Dorsolateral prefrontal cortex (tissue), 122 donors: ENCODE measurements at places on chromosomes 13 and 19.

GRCh38 chr19:954672-955494 is 29.0 kb downstream of the ARID3A start:
- no peak for DNase-seq

- no peak for DNase-seq
Observed at GRCh38 chr19:58229255-58229639, 533 bp downstream of the ZNF544 start.

DNA sequence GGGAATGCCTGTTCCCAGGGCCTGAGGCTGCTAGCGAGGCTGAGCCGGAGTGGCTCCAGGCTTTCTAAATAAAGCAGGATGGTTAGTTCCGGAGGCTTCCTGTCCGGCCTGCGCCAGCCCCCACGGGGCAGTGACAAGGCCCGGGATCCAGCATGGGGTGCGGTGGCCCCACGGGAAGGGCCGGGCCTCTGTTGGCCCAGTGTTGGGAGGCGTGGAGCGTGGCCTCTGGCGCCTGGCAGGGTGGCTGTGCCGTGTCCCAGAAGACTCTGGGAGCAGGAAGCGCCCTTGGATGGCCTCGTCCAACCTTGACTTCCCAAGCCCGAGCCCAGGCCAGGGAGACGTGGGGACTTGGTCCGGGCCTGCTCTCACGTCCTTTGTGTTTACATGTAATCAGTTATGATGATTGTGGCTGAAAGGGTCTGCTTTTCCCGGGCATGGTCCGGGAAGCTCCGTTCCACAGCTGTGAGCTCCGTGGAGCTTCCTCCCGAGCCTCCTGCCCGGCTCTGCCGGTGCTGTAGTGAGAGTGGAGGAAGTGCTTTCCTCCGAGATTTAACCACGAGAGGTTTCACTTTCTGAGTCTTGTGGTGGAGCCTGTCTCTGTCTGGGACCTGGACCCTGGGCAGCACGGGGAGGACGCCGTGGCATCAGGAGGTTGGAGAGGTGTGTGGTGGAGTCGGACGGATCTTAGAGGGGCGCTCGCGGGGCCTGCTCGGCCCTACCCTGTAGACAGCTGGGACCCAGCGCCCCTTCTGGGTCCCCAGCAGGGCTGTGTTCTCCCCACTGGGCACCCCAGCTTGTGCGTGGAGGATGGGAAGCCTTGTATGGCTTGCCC is 4.6 kb downstream of the GNA11 start:
- DNase-seq: no peak

- DNase-seq: no peak
Observed at GRCh38 chr13:67390462-67391086, 160.4 kb upstream of the PCDH9 start.

- no peak for DNase-seq
Observed at GRCh38 chr19:10091370-10091687, 5.2 kb downstream of the SHFL start.

- no peak for DNase-seq
Observed at GRCh38 chr19:34259367-34260095, 5.2 kb downstream of the GARRE1 start.

GRCh38 chr13:71395053-71395452 is 472.0 kb downstream of the DACH1 start:
- DNase-seq: no peak

- DNase-seq: no peak
Observed at GRCh38 chr19:11882606-11883005, 5.0 kb upstream of the ZNF69 start.

DNA sequence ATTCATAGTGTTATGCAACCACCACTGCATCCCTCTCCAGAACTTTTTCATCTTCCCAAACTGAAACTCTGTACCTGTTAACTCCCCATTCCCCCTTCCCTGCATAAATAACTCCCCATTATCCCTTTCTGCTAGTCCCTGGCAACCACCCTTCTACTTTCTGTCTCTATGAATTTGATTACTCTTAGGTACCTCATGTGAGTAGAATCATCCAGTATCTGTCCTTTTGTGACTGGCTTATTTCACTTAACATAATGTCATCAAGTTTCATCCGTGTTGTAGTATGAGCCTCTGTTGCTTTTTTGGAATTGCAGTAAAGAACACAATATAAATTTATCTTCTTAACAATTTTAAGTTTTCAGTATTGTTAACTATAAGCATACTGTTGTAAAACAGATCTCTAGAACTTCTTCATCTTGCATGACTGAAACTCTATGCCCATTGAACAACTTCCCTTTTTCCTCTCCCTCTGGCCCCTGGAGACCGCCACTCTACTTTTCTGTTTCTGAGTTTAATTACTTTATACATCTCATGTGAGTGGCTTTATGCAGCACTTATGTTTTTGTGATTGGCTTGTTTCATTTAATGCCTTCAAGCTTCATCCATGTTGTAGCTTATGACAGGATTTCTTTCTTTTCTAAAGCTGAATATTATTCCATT is 87.3 kb upstream of the ABCC4 start:
- DNase-seq: no peak

DNA sequence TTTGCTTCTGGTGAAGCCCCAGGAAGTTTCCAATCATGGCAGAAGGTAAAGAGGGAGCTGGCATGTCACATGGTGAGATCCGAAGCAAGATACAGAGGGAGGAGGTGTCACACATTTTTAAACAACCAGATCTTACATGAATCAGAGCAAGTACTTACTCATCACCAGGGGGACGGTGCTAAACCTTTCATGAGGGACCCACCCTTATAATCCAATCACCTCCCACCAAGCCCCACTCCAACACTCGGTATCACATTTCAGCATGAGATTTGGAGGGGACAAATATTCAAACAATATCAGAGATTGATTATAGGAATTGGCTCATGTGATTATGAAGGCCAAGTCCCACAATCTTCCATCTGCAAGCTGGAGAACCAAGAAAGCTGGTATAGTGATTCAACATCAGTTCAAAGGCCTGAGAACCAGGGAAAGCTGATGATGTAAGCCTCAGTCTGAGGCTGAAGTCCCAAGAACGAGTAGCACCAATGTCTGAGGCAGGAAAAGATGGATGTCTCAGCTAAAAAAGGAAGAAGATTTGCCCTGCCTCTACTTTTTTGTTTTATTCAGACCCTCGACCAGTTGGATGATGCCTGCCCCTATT is 58.6 kb upstream of the WDFY2 start:
- no peak for DNase-seq

- DNase-seq: no peak
Observed at GRCh38 chr19:10235003-10235402, 3.9 kb upstream of the S1PR2 start.

- no peak for DNase-seq
Observed at GRCh38 chr13:20424949-20425348, 100.7 kb downstream of the CRYL1 start.

GRCh38 chr19:42148266-42148665 is 16.0 kb upstream of the POU2F2 start:
- no peak for DNase-seq

DNA sequence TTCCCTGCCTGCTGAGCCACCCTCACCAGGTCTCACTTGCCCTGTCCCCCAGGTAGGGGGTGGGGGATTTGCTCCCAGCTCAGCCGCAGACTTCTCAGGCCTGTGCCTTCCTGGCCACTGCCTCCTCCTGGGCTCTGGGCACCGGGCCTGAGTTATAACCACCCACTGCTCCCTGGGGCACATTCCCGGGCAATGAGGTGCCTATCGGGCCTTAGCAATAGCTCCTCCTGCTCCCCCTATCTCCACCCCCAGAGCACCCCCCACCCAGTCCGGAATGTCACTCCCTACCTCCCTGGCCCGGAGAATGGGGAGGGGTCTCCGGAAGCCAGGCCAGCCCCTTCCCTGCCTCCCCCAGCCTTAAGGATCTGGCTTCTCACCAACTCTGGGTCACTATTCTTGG is at the start of gene KLK5:
KLK5 (minus strand) TSS at position 129 of the 400 bp plus-strand sequence. CDS start 381 bp downstream, outside the sequence.
- DNase-seq: no peak

GRCh38 chr13:25288966-25289365 is 1.7 kb upstream of the MTMR6 start:
- no peak for DNase-seq

GRCh38 chr19:49677231-49677900 is at the start of gene PRMT1:
Gene PRMT1, plus strand, starts transcription at chr19:49677271. Its CDS starts 10 bp downstream, at chr19:49677281.
- peak; percentile 31 for DNase-seq

DNA sequence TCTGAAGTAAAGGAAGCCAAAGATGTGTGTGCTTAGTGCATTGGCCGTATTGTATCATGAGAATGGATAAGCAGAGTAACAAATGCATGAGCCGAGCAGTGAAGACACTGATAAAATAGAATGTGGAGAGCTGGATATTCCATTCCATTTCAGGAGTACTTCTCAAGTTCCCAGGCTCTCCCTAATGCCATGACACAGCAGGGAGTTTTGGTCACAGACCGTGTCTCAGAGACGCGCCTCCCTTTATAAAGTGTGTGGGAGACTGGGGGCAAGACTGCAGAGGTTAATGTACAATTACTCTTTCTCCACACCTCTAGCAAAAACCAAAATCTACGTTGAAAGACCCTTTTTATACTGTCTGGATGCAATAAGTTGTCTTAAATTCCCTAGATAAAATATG is 575.6 kb downstream of the EFNB2 start:
- DNase-seq: no peak

- no peak for DNase-seq
Observed at GRCh38 chr13:40505196-40505595, 161.2 kb downstream of the FOXO1 start.

GRCh38 chr13:36190771-36191170 is 23.6 kb downstream of the SOHLH2 start:
- DNase-seq: no peak

DNA sequence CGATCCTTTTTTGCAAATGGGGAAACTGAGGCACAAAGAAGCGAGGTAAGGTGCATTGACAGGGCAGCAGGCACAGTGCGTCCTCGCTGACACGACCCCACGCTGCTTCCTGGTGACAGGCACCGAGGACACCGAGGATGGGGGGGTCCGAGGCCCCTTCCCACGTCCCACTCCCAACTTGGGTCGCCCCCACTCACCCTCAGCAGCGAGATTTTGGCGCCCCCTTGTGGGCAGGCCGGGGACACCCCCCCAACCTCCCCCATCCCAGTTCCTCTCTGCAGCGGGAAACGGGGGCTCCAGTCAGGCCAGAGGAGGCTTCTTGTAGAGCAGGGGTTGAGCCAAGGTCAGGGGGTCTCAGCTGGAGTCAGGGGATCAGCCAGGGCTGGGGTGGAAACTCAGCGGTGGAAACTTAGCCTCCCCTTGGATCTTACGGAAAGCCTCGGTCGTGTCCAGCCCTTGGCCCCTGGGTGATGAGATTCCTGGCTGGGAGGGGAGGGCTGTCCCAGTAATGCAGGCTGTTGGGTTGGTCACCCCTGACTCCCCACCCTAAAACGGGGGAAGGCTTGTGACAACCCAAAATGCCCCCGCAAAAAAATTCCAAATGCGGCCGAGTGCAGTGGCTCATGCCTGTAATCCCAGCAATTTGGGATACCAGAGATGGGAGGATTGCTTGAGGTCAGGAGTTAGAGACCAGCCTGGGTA is 8.2 kb downstream of the SMIM24 start:
- DNase-seq: peak; percentile 23

- DNase-seq: no peak
Observed at GRCh38 chr13:73168953-73169401, 110.2 kb downstream of the KLF5 start.

DNA sequence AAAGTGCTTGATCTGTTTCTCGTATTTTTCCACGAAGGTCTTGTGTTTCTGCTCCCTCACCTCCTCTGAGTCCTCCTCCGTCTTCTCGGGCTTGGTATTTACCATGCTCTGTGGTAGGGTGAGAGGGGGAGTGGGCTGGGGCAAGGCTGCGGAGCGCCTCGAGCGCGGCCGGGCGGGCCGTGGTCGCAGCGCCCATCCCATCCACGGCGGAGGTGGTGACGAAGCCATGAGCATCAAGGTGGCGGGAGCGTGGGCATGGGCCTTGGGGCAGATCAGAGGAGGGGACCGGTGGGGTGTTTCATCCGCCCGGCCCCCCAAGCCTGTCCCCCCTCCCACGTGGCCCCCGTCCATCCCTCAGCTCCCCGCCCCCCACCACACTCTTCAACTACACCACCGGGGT is 7.9 kb downstream of the CDC37 start:
- no peak for DNase-seq

GRCh38 chr13:83943530-83944279 is 61.4 kb upstream of the SLITRK1 start:
- peak; percentile 11 for DNase-seq

DNA sequence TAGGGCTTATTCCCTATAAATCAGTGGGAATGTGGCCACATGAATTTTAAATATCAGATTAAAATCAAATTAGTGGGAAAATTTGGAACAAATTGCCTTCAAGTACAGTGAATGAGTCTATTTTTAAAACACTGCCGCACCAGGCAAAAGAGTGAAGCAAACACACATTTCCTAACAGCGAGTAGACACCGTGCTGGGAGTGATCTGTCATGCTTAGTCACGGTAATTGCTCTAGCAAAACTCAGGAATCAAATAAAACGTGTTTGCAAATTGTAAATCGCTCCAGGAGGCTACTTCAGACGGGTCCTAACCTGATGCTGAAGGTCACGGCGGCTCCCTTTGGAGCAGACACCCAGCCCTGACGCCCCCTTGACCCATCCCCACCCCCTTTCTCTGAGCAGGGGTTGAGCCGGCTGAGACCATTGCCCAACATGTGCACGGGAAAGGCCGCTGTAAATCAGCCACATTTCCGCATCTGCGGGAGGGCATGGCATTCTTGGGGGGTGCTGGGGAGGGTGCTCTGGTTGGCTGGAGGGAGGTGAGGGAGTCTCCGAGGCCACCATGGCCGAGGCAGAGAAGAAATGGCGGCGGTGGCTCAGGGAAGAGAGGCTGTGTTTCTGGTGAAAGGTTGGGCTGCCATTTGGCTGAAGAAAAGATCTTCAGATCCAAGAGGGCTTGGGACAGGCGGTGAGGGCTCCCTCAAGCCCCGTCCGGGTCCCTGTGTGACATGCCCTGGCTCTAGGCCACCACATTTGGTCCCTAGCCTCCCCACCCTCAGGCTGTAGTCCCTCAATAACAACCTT is 8.9 kb downstream of the CEBPA start:
- no peak for DNase-seq

GRCh38 chr19:2834294-2834871 is 6.9 kb upstream of the ZNF555 start:
- DNase-seq: no peak
